Skin of body (tissue), 3 donors: ENCODE measurements at places on chromosomes 6 and 20. TPM values are rescaled to one million over a fixed set of nuclear protein-coding genes. Genes with fewer than 3 reads are reported as not detected.

GRCh38 chr20:62661647-62662046, 19.3 kb downstream of the SLCO4A1 start:
- DNase-seq: no peak

- DNase-seq: no peak
Measured at GRCh38 chr6:55511122-55511800, 67.7 kb downstream of the HMGCLL1 start.

DNA sequence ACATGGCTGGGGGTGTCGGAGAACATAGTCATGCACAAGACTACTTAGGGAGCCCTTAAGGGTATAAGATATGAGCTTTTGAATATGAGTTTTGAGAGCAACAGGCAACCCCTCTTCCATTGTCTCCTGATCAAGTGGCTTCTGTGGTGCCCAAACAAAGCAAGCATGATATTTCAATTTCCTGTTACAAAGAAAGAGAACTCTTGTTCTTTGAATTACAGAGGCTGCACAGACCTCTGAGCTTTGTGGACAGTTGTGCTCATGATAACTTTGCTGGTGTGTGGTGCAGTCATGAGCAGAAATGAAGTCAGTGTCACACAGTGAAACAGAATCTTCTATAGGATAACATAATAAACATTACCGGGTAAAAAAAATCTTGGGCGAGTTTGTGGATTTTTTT, 66.8 kb upstream of the THEMIS start:
- DNase-seq: no peak

DNA sequence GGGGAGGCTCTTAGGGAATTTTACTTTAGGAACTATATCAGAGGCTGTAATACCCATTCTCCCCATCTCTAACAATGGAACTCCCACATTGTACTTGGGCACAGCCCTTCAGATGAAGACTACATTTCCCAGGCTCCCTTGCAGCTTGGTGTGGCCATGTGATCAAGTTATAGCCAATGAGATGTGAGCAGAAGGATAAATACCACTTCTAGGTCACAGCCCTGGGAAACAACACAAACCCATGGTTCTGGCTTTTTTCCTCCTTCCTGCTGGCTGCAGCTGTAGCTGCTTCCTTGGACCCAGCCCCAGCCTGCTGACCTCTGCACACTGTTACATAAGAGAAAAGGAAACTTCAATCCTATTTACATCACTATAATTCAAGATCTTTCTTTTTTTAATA, 445.9 kb upstream of the JARID2 start:
- DNase-seq: peak; percentile 36

- DNase-seq: no peak
Measured at GRCh38 chr6:136341967-136342366, 52.3 kb upstream of the BCLAF1 start.

The PRSS16 gene
- 0.99 TPM for total RNA-seq

DNA sequence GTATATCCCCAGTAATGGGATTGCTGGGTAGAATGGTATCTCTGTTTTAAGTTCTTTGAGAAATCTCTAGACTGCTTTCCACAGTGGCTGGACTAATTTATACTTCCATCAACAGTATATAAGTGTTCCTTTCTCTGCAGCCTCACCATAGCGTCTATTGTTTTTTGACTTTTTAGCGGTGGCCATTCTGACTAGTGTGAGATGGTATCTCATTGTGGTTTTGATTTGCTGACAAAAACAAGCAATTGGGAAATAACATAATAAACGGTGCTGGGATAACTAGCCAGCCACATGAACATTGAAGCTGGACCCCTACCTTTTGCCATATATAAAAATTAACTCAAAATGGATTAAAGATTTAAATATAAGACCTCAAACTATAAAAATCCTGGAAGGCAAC, 14.2 kb downstream of the OR2A4 start:
- no peak for DNase-seq

GRCh38 chr6:66851930-66852329, 1144.9 kb upstream of the EYS start:
- DNase-seq: no peak

DNA sequence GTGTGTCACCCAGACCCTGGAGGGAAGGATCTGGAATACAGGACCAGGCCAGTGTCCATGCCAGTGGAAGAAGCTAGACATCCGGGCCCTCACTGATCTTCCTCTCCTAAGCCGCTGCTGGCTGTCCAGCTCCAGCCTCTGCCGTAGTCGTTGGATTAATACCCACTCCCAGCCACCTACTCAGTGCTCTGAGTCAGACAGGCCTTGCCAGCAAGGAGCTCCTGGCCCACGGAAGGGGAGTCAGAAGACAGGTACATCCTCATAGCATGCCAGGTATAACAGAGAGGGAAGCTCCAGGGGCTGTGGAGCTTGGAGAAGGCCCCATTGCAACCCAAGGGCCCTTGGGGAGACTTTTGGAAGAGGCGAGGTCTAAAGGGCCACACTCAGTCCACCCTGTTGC, 49.0 kb downstream of the STK35 start:
- DNase-seq: no peak

DNA sequence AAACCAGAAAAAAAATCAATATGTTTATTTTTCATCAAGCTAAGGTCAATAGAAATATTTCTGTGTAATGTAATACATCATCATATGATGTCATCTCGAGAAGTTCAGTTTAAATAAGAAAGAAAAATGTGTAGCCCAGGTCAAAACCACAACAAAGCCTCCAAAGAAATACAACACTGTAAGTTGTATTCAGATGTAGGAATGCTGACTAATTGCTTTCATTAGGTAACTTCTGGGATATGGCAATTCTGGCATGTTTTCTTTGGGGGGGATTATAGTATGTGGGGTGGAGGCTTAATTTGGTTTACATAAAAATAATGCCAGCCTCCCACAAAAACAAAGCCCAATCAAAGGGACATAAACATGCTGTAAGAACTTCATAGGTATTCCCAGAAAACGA, 881.8 kb upstream of the CITED2 start:
- DNase-seq: no peak

DNA sequence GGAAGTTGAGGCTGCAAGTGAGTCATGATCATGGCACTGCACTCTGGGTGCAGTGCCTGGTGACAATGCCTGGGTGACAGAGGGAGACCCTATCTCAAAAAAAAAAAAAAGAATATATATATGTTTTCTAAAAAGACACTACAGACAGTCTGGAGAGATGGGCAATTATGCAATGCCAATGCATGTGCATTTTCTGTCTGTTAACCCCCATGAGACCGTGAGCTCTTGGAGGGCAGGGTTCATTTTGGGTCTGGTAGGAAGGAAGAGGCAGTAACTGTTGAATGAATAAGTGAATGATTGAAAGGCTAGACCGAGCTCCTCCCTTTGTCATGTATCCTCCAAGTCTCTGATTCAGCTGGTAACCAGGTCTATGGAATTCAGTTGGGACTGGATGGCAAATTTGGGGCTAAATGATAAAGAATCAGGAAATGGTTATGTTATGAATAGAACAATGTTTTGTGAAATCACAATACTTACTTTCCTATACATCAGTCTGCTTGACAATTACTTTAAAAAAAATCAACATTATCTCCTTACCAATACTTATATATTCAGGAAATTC, 5.6 kb upstream of the BLCAP start:
- DNase-seq: no peak

- DNase-seq: peak; percentile 52
Measured at GRCh38 chr6:56756791-56757587, 114.3 kb upstream of the DST start.

The MYH7B gene
- 3.1 TPM for total RNA-seq

The TAB2 gene
- total RNA-seq: 41.1 TPM
